ENCODE measurements at places on chromosomes 2 and 18.
A peak's percentile ranks its signal among the peaks of the same experiment; 100 is the strongest.

DNA sequence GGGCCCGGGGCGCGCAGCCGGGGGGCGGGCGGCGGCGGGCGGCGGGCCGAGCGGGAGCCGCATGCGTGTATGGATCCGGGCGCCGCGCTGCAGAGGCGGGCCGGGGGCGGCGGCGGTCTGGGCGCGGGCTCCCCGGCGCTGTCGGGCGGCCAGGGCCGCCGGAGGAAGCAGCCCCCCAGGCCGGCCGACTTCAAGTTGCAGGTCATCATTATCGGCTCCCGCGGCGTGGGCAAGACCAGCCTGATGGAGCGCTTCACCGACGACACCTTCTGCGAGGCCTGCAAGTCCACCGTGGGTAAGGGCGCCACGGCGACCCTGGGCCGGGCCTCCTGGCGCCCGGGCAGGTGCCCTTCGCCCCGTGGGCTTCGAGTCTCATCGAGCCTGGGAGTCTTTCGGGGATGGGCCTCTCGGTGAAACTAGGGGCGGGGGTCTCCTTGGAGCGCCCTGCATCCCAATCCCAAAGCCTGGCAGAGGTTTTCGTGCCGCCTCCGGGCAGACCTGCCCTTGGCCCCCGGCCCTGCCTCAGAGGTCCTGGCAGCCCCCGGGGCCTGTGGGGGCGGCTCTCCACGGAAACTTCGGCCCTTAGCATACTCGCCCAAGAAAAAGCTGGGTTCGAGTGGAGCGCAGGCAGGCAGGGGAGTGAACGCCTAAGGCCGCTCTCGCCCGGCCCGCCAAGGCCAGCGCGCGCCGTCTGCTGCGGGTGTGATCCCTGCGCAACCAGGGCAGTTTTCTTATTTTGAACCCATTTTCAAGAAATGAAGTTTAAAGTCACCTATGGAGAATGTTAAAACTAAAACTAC lies 622 bp downstream of the RAB12 start:
- DNase-seq = peak; percentile 68

DNA sequence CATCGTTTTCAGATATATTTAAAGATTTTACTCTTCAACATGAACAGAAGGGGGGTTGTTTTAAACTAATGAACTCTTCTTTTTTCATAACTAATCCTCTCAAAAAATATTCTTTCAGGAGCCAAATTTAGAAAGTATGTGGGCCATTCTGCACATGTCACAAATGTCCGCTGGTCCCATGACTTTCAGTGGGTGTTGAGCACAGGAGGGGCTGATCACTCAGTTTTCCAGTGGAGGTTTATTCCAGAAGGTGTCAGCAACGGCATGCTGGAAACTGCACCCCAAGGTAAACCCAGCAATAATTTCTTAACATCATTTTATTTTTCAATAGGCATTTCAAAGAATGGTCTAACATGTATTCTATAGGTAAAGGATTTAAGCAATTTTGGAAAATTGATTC lies 136.0 kb downstream of the EML6 start:
- DNase-seq = no peak

DNA sequence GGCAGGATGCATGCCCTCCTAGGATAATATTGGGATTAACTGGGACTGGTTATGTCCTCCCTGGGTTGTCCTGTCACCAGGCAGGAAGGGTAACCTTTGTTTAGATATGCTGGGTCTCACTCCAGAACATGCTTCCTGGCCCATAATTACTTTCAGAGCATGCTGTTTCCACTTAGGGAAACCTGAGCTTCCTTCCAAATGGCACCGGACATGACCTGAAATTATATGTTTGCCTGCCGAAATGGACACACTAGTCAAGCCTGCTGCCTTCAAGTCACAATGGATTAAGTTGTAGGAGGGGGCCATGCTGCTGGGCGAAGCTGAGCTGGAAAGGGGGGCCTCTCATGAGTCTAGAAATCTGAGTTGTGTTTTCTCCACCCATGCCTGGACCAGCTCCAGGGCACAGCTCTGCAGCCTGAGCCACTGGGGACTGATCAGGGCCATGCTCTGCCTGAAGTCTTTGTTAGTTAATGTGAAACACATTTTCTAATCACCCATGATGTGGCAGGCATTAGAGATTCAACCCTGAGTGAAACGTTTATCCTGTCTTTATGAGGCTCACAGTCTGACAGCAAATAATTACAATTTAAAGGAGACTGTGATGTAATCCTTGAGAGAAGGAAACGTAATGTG lies 273.3 kb downstream of the TNS1 start:
- DNase-seq = no peak

- no peak for DNase-seq
These were observed 7.0 kb downstream of the C2orf81 start for GRCh38 chr2:74414441-74414840.

DNA sequence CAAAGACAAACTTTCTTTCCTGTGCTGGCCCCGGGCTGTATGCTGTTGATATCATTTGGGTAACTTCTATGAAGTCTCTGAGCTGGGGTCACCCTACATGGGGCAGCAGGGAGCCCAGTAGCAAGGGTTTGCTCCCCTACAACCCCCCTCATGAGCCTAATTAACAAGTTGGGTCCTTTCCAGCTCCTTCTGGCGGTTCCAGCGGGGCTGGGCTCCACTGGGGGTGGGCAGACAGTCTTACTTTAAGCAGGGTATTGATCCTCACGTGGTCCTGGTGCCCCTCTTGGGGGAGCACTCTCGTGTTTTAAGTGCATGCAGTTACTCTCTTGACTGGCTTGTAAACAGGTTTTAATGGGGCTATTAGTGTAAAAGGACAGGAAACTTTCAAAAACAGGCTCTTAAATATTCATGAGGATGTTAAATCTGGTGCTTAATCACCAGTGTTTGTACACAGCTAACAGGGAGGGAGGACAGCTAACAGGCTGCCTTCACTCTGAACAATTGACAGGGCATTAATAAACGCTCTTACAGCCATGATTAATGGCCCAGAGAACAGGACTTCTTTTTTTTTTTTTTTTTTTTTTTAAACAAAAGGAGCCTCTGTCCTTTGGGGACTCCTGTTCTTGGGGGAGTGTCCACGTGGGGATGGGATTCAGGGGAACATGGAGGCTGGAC lies 36.6 kb upstream of the SKOR2 start:
- no peak for DNase-seq

- DNase-seq = no peak
These were observed 461.9 kb upstream of the HS6ST1 start for GRCh38 chr2:128780434-128781080.

- DNase-seq = no peak
These were observed 5.6 kb upstream of the LRATD1 start for GRCh38 chr2:14626873-14627272.

DNA sequence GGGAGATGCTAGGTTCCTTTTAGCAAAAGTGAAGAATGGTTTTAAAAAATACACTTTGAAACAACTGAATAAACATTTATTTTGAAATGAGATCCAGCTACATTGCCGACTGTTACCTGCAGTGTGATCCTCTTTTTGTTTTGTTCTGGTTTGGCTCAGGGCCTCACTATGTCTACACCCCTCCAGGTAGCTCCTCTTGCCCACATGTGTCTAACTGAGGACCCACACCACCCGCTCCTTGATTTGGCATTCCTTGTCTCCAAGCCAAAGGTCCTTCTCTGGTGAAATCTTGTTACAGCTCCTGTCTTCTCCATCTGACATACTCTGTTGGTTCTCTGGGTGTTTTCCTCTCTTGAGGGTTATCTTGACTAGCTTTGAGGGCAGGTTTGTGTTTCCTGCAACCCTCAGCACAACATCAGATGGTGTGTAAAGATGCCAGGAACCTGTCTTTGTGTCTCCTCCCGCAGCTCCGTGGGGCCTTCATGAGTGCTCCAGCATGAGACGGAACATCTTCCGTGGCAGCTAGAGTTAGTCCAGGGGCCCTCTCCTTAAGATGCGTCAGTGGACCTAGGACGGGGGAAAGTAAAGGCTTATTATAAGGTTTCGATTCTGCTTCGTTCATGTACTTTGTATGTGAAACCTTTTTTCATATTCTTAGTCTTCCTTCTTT lies 32.1 kb downstream of the MAP4K4 start:
- no peak for DNase-seq

DNA sequence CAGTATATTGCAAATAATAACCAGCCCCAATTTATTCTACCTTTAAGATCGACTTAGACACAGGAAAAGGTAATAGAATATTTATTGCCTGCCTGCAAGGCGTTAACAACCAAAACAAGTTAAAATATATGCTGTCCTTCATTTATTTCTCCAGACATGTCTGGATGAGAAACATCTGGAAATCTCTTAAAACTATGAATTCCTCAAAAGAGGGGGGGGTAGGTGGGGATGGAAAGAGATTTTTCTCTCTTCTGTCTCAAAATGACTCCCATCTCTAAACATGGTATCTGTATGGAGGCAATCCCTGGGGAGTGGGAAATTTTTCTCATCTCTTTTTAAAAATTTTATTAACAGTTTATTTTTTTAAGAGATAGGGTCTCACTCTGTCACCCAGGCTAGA lies 113.0 kb downstream of the CDH2 start:
- DNase-seq = no peak

- DNase-seq = no peak
These were observed 42.6 kb upstream of the PDCL3 start for GRCh38 chr2:100520224-100520623.

- no peak for DNase-seq
These were observed 27.1 kb upstream of the FMNL2 start for GRCh38 chr2:152307863-152308262.

DNA sequence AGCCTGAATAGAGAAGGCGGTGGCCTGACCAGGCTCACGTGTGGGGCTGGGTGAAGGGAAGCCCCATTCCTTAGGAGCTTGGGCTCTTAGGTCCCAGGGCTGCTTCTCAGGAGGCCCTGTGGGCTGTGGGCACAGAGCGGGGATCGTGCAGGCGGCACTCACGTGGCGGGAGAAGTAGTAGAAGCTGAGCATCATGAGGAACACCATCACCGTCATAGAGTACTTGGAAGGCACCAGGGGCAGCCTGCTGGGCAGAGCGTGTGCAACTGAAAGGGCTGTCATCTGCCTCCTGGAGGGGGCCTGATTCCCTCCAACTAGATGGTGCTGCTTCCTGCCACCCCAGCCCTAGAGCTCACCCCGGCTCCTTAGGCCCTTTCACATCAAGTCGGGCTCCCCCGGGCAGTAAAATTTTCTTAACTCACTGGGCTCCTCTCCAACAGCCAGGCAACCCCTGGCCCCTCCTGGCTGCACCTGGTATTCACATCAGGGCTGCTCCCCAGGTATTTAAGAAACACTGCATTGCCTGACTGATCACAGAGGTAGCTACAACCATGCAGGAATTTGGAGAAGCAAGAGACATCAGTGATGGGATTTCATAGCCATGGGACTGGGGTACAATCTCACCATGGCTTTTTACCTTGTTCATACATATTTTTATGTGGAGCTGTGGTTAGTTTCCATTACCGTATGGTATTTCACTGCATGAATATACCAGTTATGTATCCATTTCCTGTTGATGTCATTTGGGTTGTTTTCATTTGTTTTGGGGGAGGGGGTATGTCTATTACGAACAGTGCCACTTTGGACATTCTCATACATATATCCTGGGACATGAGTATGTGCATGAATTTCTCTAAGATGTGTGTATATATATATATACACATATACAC lies 32.9 kb downstream of the CENPO start:
- DNase-seq = peak; percentile 50

DNA sequence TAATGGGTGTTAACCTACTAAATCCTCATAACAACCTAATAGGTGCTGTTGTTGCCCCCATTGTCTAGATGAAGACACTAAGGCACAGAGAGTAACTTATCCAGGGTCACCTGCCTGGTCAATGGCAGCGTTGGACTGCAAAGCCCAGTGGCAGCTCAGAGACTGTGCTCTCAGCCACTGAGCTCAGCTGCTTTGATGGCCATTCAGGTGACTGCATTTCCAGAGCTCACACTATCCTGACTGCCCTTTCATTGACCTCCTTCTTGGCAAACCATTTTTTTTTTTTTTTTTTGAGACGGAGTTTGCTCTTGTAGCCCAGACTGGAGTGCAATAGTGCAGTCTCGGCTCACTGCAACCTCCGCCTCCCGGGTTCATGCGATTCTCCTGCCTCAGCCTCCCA lies 115.2 kb downstream of the MAPK4 start:
- no peak for DNase-seq

GRCh38 chr2:68710756-68711155 lies 23.9 kb upstream of the ARHGAP25 start:
- no peak for DNase-seq

GRCh38 chr2:240992572-240993291 lies 5.7 kb upstream of the SNED1 start:
- DNase-seq = peak; percentile 59

GRCh38 chr18:57121542-57122112 lies 25.3 kb upstream of the BOD1L2 start:
- DNase-seq = no peak

DNA sequence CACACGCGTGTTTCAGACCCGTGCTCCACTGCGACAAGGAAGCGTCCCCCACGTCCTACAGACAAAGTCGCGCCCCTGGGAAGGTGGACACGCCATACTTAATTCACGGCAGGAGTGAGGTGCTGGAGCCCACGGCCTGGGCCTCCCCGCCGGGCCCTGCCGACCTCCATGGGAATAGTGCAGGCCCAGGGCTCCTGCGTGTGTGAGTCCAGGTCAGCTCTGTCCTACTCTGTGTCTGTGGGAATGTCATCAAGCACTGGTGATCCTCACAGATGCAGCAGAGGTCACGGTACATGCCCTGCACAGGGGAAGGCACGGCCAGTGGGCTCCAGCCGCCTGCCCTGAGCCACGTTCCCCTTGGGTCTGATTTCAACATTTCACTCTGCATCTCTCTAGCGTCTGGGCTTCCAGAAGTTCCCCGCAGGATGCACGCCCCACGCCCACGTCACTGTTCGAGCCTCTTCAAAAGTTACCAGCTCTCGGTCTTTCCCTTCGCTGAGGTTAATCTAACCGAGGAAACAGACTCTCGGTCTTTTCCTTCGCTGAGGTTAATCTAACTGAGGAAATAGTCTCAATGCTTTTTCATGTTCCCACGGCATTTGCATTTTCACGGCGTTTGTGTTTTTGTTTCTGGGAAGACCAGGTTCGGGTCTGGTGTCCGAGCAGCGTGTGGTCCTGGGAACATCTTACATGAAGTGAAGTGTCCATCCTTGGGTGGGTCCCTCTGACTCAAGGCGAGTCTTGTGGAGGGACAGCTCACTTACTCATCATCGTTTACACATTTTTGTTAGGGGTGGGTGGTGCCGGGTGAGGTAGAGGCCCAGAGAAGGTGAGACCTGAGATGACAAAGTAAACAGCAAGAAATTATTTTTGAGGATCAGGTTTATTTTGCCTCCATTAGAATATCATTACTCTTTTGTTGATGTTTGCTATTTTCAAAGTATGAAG lies 157.3 kb upstream of the ALKAL2 start:
- no peak for DNase-seq

- DNase-seq = no peak
These were observed 18.5 kb downstream of the PLEKHM3 start for GRCh38 chr2:208006833-208007232.

- DNase-seq = no peak
These were observed 60.6 kb downstream of the RNF144A start for GRCh38 chr2:6977786-6978185.

DNA sequence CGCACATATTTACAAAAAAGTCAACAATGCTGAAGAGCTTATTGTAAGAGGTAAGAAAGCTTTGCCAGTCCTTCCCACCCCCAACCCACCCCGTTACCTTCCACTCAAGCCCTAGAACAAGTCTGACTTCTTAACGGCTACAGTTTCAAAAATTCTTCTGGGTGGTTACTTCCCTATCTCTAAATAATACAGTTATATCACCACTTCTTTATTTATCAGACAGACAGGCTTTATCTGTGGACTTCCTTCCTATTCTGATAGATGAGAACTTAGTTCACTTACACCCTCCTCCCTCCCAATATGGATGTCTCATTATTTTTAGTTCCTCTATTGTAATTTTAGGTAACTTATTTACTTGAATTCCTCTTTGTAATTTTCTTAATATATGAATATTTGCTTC lies 26.7 kb upstream of the ACTR3 start:
- no peak for DNase-seq
